Spleen (tissue), 13 donors: ENCODE measurements at places on chromosomes 3 and 15. TPM values are rescaled to one million over a fixed set of nuclear protein-coding genes. Genes with fewer than 3 reads are reported as not detected.
A peak's percentile ranks its signal among the peaks of the same experiment; 100 is the strongest.

DNA sequence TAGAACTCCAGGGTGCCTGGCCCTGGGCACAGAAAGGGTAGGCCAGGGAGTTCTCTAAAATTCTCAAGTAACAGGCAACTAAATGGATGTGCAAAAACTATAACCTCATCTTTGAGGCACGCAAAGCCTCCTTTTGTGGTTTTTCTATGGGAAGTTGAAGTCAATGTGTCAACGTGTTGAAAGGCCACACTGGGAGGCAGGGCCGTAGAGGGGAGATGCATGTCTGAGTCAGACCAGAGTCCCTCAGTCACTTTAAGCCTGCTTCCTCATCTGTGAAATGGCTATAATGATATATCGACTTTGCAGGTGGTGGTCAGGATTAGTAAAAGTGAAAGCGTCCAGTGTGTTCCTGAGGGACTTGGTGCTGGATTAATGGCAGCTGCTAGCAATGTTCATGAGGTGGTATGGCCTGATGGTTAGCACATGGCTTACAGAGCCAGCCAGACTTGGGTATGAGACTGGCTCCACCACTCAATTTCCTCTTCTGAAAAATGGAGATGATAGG, 17.0 kb downstream of the TGM5 start:
- H3K27me3 ChIP-seq: no peaks in the 10 kb centered on the region
- no peak for DNase-seq

The SMC4 gene
- 76.2 TPM for total RNA-seq

GRCh38 chr15:80760960-80761359, 18.2 kb upstream of the CEMIP start:
- no peaks in the 10 kb centered on the region for H3K27me3 ChIP-seq
- no peak overlapping the region for H3K4me3 ChIP-seq
- DNase-seq: no peak
- H3K27ac ChIP-seq: no peak overlapping the region
- H3K4me1 ChIP-seq: peaks cover 14% of the 10 kb centered on the region
- no peaks in the 10 kb centered on the region for H3K36me3 ChIP-seq

DNA sequence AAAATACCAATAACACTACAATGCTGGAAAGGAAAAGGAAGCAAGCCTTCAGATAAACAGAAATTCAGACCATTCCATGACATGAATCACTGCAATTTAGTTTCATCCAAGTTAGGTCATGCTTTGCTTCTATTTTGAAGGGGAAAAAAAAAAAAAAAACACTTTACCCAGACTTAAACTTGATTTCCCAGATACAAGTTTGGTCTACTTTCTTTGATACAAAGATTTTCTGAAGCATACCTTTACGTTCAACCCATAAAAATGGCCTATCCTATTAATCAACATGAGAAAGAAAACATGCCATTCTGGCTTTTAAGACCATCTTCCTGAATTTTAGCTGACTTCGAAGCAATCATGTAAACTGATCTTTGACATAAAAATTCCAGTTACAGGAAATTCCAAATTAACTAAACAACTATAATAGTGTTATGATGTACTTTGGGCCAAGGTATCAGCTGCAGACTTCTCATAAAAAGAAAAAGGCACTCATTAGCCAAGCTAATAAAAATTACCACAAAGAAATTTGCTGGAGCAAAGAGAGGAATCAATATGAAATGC, 12.6 kb downstream of the OSBPL10 start:
- no peak for DNase-seq
- H3K4me3 ChIP-seq: no peak overlapping the region
- H3K27ac ChIP-seq: peak overlapping the region; percentile 64
- H3K4me1 ChIP-seq: peaks cover 69% of the 10 kb centered on the region
- H3K36me3 ChIP-seq: no peaks in the 10 kb centered on the region

The BOC gene
- total RNA-seq: 8.8 TPM
